IPS DF 19.7 (cell line): ENCODE measurements at places on chromosomes 11 and 22.

GRCh38 chr11:118953265-118953664 lies 2.8 kb upstream of the UPK2 start:
- DNase-seq: no peak

- no peak for DNase-seq
Observed at GRCh38 chr11:2268729-2269600, 1.4 kb downstream of the ASCL2 start.

- DNase-seq: no peak
Observed at GRCh38 chr11:111779118-111779517, 12.9 kb upstream of the PPP2R1B start.

DNA sequence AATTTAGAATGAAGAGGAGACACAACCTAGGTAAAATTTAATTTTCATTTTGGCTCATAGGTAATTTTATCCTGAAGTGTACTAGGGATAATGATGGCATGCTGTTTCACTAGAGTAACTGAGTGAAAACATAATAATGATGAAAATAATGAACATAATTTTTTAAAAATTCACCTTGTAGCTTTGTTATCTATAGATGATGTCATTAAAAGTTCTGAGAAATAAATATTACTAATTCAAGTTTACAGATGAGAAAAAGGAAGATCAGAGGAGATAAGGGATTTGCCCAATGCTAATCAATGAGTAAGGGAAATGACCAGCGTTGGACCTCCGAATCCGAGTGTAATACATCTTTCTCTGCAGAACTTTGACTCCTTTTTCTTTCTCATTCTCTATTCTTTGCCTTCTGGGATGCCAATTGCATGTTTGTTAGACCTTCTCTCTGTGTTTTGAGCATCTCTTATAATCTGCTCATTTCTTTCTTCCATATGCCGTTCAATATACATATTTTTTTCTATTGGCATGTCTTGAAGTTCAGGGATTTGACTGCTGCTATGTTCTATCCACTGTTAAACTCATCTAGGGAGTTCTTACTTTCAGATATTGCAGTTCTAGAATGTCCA lies 186.5 kb downstream of the SNX19 start:
- DNase-seq: no peak

DNA sequence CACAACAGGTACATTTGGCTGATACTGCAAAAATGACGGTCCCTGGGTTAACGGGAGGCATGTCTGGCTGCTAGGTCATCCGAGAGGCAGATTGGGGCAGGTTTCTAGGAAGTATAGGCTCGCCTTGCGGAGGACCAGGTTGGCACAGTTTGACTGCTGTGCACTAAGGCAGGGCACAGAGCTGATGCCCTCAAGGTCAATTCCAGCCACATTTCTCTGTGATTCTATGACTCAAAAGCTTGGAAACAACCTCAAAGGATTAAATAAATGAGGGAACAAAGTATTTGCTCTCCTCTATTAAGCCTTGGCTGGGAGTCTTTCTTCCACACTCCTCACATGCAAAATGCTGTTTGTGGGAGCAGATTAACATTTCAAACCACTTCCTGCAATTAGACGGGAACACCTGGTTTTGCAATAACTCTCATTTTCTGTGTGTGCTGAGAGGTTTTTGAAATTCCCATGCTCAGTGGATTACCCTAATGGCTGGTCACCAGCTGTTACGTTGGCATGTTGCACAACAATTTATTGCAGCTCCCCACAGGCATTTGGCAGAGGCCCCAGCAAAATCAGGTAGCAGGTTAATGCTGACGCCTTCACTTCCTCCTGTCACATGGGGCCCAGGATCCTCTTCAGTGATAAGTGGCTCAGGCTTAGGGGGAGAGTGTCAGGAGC lies 61.0 kb upstream of the PLET1 start:
- DNase-seq: peak; percentile 33

DNA sequence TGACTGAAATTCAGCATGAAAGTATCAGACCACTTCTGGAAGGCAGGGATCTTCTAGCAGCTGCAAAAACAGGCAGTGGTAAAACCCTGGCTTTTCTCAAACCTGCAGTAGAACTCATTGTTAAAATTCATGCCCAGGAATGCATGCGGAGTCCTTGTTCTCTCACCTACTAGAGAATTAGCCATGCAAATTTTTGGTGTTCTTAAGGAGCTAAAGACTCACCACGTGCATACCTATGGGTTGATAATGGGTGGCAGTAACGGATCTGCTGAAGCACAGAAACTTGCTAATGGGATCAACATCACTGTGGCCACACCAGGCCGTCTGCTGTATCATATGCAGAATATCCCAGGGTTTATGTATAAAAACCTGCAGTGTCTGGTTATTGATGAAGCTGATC lies 19.1 kb downstream of the ZBTB44 start:
- peak; percentile 59 for DNase-seq

GRCh38 chr11:75760710-75761493 lies 7.7 kb upstream of the DGAT2 start:
- no peak for DNase-seq

DNA sequence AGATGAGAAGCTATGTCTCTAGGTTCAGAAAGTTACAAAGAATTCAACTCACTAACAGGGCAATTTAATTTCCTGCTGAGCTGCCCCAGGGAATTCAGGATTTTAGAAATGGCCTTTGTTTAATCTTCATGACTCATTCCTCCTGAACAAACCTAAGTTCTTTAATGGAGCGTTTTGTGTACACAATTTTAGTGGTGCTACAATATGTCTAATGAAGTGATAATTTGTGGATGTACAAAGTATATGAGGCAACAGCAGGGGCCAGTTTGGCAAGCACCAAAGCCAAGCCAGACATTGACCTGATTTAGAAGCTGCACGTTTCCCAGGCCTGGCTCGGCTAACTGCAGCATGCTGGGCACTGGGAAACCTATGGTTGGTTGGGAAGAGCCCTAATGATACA lies 34.4 kb upstream of the HEPHL1 start:
- no peak for DNase-seq

DNA sequence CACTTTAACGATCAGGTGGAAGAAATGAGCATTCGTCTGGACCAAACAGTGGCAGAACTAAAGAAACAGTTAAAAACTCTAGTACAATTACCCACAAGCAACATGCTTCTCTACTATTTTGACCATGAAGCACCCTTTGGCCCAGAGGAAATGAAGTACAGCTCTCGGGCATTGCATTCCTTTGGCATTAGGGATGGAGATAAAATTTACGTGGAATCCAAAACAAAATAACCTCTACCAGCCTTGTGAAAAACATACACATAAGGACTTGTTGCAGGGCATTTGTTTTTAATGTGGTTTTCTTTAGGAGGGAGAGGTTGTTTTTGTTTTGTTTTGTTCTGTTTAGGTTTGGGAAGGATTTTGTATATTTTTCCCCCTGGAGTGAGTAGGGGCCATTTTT lies 14.2 kb upstream of the TECTA start:
- DNase-seq: no peak

GRCh38 chr11:114819028-114819427 lies 140.7 kb downstream of the NXPE2 start:
- no peak for DNase-seq

- DNase-seq: no peak
Observed at GRCh38 chr11:68837583-68838571, 3.8 kb downstream of the CPT1A start.

DNA sequence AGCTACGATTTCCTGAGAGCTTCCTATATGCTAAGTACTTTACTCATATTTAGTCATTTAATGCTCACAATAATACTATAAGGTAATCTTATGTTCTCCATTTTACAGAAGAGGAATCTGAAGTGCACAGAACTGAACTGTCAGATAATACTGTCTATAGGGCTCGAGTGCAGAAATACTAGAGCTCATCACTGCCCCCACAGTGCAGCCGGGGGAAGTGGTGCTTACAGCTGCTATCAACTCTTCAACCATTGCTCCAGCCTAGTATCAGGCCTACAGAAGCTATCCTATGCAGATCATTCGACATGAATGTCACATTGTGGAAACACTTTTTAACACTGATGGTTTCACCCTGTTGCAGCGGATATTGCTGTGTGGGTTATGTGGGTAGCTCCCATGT lies 929.9 kb downstream of the NTM start:
- no peak for DNase-seq

DNA sequence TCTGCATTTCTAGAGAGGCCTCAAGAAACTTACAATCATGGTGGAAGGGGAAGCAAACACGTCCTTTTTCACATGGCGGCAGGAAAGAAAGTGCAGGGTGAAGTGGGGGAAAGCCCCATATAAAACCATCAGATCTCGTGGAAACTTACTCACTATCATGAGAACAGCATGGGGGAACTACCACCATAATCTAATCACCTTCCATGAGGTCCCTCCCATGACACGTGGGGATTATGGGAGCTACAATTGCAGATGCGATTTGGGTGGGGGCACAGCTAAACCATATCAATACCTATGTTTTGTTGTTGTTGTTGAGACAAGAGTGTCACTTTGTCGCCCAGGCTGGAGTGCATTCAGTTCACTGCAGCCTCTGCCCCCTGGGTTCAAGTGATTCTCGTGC lies 29.9 kb downstream of the SFI1 start:
- no peak for DNase-seq

DNA sequence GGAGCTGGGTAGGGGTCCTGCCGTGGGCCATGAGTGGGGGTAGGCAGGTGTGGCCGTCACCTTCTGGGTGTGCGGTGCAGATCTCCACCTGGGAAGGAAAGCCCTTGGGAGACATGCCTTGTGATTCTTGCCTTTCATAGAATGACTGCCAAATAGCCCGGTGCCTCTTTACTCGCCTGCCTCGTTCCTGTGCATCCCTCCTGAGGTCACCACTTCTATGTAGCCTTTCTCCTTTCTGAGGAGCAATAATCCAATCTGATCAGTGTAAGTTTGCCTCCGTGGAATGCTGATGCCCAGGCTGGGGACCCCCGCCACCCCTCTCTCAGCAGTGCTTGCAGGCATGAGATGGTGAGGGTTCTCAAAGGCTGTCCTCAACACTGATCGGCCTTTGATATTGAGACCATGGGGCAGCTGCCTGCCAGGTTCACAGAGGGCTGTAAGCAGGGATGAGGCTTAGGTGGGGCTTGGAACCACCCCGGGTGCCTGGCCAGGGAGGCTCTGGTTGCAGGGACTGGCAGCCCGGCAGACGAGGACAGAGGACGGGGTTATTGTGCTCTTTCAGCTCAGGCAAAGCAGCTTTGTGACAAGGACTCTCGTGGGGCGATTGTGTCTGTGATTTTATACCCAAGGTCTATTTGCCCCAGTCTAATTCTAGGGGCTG lies 86.1 kb upstream of the WNT7B start:
- DNase-seq: no peak

DNA sequence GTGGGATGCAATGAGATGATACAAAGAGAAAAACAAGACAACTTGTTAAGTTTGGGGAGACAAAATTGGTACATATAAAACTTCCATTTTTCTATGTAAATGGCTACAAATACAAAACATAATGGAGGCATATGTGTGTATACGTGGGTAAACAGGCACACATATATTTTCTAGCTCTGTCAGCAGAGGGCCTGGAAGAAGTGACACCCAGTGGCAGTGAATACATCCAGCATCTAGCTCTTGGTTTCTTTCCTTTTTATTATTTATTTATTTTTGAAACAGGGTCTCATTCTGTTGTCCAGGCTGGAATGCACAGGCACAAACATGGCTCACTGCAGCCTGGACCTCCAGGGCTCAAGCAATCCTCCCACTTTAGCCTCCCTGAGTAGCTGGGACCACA lies 5.0 kb upstream of the RASL10A start:
- no peak for DNase-seq

GRCh38 chr22:42533638-42533977 lies 14.0 kb upstream of the RRP7A start:
- DNase-seq: no peak

GRCh38 chr11:16242806-16243205 lies 113.5 kb downstream of the SOX6 start:
- DNase-seq: no peak

DNA sequence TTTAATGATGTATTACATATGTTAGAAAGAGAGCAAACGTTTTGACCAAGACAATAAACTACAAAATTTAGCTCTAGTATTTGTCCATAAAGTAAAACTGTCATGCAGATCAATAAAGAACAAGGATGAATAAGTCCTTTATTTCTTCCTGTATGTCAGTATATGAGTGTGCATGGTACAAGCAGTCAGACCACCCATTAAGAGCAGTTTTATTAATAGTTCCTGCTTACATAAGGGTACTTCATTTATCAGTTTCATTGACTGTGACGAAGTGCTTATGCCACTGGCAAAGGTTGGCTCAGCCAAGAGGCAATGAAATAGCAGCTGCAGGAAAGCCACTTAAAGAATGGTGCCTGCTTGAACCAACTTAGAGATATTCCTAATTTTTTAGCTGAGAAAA lies 913.0 kb upstream of the CNTN5 start:
- no peak for DNase-seq

DNA sequence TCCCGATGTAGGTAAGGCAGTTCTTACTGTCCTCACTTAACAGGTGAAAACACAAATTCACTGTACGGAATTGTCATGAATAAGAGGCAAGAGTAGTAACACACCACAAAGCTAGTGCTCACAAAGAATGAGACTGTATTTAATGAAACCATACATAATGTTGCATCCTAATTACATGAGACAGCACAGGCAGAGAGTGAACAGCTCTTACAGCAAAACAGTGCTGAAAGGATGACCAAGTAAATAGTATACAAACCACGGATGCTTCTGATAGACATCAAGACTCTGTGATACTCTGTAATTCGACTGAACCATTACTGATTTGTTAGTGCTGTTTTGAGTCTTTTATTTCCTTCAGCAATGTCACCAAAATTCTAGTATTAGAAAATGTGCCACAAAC lies 282.3 kb downstream of the TTC28 start:
- no peak for DNase-seq

GRCh38 chr22:30186510-30186909 lies 60.0 kb downstream of the LIF start:
- no peak for DNase-seq

DNA sequence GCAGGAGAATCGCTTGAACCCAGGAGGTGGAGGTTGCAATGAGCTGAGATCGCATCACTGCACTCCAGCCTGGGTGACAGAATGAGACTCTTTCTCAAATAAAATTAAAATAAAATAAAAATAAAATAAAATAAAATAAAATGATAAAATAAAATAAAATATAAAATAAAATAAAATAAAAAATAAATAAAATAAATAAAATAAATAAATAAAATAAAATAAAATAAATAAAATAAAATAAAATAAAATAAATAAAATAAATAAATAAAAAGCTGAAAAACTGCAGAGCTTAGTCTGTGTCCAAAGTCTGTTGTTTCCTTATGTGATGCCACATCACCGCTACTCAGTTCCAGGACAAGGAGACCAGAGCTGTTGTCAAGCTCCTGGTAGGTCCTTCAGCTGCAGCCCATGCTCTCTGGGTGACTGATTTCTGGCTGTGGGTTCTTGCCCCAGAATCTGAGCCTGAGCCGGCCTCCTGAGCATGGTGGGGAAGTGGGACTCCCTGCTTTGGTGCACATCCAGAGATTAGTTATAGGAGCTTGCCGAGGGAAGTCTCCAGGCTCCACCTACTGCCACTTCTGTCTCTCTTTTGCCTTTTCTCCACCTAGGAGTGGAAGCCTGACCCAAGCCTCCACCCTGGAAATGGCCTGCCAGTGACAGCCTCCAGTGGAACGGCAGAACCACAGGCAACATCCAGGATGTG lies 31.3 kb upstream of the ADA2 start:
- DNase-seq: no peak

GRCh38 chr11:44634401-44635281 lies 69.2 kb downstream of the CD82 start:
- no peak for DNase-seq
